Stimulated activated CD4-positive, alpha-beta T cell treated with anti-CD3 and anti-CD28 coated beads, TNF-alpha, amount 100 ng/mL, for 1 hour (primary cell): ENCODE measurements at places on chromosomes 5 and 9.

DNA sequence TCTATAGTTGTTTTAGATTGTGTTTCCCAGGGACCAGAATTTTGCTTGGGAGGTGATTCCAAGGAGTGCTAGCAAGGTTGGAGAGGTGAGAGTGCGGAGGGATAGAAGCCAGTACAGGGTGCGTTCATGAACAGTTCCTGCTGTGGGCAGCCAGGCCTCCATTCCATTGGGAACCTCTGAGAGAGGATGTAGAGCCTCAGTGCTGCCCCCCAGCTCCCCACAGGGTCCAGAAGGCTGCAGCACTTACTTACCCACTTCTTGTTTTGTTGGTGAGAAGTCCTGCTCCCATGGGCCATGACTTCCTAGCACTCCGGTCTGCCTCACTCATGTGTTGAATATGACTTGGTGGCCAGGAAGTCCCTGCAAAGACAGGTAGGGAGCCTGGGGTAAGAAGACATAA, 128.2 kb upstream of the GAS1 start:
- DNase-seq: no peak

DNA sequence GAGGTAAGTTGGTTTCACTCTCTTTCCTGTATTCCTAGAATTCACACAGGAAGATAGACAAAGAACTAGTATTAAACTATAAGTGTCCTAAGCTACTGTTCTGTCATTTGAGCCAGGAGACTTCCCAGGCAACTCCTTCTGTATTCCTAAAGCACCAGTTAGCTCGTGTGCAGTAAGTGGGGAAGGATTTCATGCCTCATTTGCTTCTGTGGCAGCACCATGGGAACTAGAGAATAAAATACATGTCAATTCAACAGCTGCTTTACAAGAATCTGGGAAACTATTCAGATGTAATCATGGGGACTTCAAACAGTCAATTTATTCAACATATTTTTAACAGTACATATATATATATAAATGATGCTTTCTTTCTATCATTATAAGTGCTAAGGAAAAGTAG, 762.3 kb downstream of the PRELID2 start:
- no peak for DNase-seq

DNA sequence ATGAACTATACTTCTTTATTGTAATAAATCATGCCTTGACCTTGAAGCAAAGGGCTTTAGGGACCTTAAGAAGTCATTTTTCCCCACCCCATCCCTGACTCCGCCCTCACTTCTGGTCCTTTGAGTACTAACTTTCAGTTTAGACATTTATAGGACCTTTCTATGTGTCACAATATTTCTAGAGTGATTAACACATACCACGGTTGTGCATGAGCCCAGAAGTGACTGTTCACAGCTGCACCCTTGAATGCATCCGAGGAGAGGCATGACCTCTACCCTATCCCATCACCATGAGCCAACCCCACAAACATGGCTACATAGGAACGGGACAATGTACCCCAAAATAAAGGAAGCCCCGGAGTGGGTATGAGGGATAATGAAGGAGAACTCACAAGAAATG, 160.3 kb downstream of the HSD17B3 start:
- DNase-seq: no peak

GRCh38 chr9:109002141-109002540, 11.2 kb downstream of the CTNNAL1 start:
- DNase-seq: no peak

- no peak for DNase-seq
Measured at GRCh38 chr5:144004146-144004545, 166.3 kb downstream of the YIPF5 start.
